ENCODE measurements at places on chromosomes 2 and 18.

GRCh38 chr2:189830510-189830909 lies 46.3 kb downstream of the PMS1 start:
- DNase-seq: no peak

DNA sequence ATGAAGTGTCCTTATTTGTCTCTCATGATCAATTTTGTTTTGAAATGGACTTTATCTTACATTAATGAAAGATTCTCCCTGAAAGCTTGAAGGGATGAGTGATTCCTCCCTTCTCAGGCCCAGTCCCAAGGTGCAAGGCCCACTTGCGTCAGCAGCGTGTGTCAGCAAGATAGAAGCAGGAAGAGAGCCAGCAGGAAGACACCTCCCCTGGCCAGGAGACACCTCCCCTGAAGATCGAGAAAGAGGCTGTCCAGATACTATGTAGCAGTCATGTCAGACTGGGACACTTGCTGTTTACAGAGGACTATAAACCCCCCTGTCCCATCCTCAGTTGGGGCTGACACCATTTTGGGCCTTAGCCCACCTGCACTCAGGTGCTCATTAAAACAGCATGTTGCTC lies 38.3 kb downstream of the TIMM21 start:
- DNase-seq: no peak

DNA sequence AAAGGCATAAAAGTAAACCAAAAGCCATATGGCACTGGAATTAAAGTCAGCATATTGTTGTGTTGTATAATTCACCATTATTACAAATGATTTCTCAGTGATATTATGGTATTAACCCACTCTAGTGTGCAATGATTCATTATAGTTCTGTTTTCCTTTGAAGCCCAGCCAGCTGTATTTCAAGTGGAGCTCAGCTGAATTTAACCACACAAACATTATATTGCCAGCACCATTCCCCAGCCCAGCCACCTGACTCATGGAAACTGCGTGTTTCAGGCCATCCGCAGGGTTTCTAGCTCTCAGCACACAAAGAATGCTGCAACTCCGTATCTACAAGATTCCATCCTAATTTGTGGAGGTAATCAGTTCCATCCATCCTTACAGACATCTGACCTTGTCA lies 166.8 kb upstream of the CHAC2 start:
- DNase-seq: no peak

DNA sequence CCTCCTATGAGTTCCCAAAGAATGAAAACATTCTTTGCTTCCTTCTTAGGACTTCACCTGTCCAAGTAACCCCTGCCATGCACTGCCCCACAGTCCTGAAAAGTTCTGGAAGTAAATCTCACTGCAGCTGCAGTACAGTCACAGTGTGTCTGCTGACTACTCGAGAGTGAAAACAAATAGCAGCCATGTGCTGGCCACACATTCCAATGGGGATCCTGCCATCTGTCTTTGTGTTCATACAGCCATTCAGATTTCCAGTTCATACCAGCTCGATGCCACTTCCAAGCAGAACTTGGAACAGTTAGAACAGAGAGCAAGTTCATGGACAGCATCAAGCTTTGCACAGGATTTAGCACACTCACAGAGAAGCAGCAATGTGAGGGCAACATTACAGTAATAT lies 629.9 kb upstream of the ACVR2A start:
- no peak for DNase-seq

DNA sequence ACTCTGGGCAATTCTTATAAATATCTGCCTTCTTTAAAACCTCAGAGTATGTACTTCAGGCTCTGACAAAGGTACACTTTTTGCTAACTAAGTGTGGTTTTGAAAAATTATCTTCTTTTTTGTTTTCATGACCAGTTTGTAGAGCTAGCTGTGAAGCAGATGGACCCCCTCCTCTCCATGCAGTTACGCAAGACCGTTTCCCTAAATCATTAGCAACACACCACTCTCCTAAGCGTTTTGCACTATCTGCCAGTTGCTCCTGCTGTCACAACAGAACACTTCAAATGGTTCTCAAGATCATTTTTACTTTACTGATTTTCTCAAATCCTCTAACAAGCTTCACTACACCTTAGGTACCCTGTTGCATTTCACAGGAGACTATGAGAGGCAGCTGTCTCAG lies 53.3 kb downstream of the GULP1 start:
- no peak for DNase-seq

GRCh38 chr2:99480390-99480789 lies 9.4 kb downstream of the REV1 start:
- no peak for DNase-seq

- peak; percentile 88 for DNase-seq
Measured at GRCh38 chr18:812376-813171, 532 bp upstream of the YES1 start.

- DNase-seq: no peak
Measured at GRCh38 chr2:232846055-232846454, 24.0 kb upstream of the SNORC start.

DNA sequence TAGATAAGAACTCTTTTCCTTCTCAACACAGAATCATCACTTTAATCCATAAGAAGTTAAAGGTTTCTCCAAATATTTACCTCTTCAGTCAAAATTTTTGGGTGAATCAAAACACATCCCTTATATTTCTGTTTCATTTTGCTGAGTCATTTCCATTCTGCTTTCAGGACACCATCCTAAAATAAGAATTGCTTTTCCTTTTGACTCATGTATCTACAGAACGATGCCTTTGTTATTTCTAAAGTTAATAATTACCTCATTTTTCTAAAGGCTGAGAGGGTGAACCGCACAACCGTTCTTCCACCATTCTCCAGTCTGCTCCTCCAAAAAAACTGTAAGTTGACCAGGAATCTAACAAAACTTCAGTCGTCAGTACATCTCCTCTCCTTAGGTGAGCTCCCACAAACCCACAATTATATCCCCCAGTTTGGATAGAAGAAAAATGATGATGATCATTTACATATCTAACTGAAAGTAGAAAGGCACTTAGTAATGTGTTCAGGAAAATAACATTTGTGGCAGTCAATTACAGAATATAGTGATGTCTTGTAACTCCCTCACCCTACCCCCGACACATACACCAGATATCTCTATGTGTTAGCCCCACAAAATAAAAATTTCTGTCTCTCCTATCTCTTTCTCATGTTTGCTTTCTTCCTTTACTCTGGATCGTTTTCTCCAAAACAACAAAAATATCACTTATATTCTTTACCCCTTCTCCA lies 162.5 kb downstream of the RAD51AP2 start:
- no peak for DNase-seq

- DNase-seq: no peak
Measured at GRCh38 chr2:11744631-11745394, 1.6 kb upstream of the LPIN1 start.

All from type B pancreatic cell (in vitro differentiated cells).